ENCODE measurements at places on chromosomes 1 and 21. TPM values are rescaled to one million over a fixed set of nuclear protein-coding genes. Genes with fewer than 3 reads are reported as not detected.

The KRTAP20-4 gene
- not detected for total RNA-seq

The RGS7 gene
- total RNA-seq, result 28.2 TPM

The C4BPA gene
- total RNA-seq, result not detected

The CFAP45 gene
- total RNA-seq, result 0.63 TPM

The TCHHL1 gene
- not detected for total RNA-seq

The PRAMEF9 gene
- total RNA-seq, result not detected

The NR1I3 gene
- total RNA-seq, result not detected

The ADAMTS4 gene
- total RNA-seq, result 0.31 TPM

The C1orf116 gene
- under 0.01 TPM for total RNA-seq

The AKT3 gene
- total RNA-seq, result 418 TPM

The LCE2A gene
- total RNA-seq, result not detected

The LEMD1 gene
- 11.0 TPM for total RNA-seq

The ADGRL2 gene
- total RNA-seq, result 188 TPM

The CCDC28B gene
- total RNA-seq, result 31.3 TPM

The CR1L gene
- not detected for total RNA-seq

The S100A9 gene
- 9.1 TPM for total RNA-seq

The CYYR1 gene
- total RNA-seq, result 1.9 TPM

The AMPD1 gene
- not detected for total RNA-seq

The C1orf141 gene
- total RNA-seq, result not detected
